ENCODE measurements at places on chromosomes 3 and 15.

- DNase-seq: no peak
These were observed 1190.0 kb upstream of the ALCAM start for GRCh38 chr3:104176706-104177105.

GRCh38 chr3:67522081-67522480, 132.3 kb downstream of the SUCLG2 start:
- DNase-seq: no peak

- no peak for DNase-seq
These were observed 11.7 kb downstream of the ATP2C1 start for GRCh38 chr3:130905551-130905950.

DNA sequence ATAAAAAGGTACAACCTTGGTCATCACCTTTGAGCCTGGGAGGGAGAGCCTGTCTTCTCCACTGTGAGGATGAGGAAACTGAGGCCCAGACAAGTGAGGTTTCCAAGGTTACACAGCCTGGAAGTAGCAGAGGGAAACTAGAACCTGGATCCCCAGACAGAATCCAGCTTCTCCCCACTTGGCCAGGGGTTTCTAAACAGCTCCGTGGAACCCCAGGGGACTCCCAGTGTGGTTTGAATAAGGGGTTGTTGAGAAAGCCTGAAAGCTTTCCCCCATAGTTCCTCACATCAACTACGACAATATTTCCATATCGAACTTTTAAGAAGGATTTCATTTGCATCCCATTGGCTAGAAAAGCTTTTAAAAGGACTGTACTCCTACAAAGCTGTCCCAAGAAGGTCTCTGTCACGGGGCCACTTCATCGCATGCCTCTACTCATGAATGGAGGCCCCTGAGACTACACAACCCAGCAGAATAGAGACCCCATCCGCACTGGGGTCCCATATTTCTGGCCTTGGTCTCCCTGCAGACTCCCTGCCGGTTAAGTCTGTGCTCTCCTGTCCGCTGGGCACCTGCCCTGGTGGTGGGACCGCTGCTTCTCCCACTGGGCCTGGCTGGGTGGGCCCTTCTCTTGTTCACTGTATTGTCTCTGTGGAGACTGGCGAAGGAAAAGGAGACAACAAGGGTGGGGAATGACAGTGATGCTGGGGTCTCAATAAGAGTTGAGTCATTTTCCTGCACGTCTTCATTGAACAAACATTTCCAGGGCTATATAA, 178.5 kb downstream of the SMAD6 start:
- no peak for DNase-seq

GRCh38 chr3:38636464-38636863, 13.0 kb downstream of the SCN5A start:
- DNase-seq: no peak

- no peak for DNase-seq
These were observed 19.9 kb downstream of the ATP13A3 start for GRCh38 chr3:194466761-194467356.

DNA sequence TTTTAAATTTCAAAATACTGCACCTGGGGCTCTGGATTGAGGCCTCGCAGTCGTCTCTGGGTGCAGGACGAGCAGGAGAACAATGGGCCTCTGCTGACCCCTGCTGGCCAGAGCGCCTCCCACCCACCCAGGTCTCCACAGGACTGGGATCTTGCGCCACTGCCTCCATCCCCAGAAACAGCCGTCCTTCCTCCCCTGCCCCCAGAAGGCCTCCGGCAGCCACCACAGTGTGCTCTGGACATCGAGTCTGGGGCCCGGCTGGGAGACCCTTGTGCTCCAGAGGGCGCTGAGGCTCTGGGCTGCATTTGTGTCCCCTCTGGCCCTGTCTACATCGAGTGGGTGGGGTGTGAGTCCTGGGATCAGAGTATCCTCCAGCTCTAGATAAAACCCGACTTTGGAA, 6.7 kb upstream of the ACSBG1 start:
- DNase-seq: no peak

DNA sequence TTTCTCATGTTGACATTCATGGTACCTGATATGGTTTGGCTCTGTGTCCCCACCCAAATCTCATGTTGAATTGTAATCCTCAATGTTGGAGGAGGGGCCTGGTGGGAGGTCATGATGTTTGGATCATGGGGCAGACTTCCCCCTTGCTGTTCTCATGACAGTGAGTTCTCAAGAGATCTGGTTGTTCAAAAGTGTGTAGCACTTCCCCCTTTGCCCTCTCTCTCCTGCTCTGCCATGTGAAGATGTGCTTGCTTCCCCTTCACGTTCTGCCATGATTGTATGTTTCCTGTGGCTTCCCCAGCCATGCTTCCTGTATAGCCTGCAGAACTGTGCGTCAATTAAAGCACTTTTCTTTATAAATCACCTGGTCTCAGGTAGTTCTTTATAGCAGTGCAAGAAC, 3.3 kb upstream of the UBL7 start:
- DNase-seq: peak; percentile 21

DNA sequence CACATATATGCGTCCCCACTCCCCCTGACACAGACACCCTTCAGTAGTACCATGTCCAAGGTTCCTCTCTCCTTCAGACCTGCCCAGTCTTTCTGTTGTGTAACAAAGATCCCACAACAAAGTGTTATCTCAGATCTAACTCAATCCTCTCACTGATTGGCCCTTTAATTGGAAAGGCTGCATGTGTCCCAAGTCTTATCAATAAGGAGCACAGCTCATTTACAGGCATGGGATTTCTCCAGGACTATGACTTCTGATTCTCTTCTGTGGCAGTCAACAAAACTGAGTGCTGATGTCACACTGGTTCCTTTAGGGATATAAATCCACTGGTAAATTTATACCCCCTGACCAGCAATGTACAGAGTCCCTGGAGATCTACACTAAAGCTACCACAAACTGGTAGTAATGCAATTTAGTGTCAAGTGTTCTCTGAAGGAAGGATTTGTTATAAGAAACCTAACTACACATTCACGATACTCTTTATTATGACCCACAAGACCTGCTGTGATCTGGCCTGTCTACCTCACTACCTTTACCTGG, 28.1 kb downstream of the CLK3 start:
- no peak for DNase-seq

DNA sequence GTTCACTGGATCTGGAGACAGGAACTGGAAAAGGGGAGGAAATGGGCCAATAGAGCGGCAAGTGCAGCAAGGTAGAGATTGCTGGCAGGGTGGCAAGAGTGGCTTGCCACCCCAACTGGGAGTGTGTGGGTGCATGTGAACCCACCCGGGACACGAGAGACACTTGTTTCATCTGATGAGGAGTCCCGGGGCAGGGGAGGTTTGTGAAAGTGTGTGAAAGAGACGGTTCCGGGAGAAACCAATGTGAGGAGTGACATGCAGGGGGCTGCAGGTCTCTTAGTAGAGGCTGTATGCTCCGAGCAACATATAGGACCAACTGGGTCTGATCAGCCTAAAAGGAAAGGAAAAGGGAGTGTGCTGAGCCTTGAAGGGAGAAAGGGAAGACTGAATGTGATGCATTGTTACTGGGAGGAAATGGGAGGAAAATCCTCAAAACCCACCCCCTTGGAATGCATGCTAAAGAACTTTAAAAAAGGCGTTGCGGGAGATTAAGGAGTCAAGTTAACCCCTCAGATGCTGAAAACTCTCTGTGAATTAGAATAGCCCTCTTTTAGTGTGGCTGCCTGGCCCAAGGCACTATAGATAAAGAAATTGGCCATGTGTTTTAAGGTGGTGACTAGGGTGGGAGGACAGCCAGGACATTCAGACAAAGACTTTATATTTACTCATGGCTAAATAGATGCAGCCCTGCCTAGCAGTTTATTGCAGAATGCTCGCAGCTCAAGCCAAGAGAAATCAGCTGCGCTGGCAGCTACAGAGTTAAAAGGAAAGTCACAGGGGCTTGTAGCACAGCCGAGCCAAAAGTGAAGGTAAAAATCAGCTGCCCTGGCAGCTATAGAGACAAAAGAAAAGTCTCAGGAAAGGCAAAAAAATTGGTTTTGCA, 9.1 kb upstream of the SLC9C1 start:
- no peak for DNase-seq

DNA sequence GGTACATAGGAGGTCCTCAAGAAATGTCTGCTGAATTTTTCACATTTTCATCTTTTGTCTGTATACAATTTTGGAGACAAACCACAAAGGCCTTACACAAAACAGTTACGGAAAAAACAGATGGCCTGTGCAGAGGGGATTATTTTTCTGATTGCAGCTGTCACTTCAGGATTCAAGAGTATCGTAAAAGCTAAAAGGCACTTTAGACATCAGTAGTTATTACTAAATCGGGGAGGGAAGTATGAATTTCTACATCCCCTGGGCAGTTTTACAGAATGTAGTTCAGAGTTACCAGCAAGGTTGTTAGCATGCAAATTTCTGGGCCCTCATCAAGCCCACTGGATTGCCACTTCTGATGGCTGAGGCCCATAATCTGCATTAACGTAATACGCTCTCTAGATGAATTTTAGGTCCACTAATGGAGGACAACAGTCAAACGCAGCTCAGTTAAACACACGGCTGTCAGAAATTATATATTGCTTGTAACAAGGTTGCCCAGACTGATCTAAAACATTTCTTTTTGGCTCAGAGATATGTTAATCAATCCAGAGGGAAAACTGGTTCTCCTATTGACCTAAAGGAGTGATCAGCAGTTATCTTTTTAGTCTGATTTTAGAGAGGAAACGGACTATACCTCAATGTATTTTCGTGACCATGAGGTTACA, 1.1 kb downstream of the RIOX2 start:
- no peak for DNase-seq

GRCh38 chr3:13206799-13207577, 133.8 kb upstream of the IQSEC1 start:
- DNase-seq: no peak

DNA sequence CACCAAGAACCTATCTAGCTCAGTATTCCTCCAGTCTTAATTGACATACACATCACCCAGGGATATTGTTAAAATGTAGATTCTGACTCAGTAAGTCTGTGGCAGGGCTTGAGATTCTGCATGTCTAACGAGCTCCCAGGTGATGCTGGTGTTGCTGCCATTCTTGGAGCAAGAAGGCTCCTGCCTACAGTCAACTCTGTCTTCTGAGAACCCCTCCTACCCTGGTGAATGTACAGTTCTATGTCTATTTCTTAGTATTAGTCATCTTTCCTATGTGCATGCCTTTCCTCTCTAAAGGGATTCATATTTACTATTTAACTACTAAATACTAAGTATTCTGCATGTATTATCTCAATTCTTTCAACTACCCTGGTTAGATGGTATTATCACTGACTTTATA, 268.7 kb downstream of the EDEM1 start:
- DNase-seq: no peak

DNA sequence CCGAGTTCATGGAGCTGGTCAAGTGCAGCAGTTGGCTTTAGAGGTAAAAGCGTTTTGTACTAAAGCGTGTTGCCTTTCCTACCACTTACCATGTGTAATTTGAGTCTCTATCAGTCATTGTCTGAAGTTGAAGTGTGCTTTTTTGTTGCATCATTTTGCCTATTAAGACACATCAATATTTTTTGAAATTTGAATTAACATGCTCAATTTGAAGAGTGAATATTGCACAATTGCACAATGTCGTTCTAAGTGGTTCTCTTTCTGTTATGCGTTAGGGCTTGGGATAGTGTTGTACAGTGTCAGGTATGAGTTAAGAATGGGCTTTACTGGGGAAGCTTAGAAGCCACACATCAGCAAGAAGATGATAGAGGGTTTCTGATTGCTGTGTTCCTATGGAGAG, 84.0 kb upstream of the ACKR4 start:
- no peak for DNase-seq

GRCh38 chr15:81190922-81191507, 5.7 kb upstream of the IL16 start:
- DNase-seq: no peak

DNA sequence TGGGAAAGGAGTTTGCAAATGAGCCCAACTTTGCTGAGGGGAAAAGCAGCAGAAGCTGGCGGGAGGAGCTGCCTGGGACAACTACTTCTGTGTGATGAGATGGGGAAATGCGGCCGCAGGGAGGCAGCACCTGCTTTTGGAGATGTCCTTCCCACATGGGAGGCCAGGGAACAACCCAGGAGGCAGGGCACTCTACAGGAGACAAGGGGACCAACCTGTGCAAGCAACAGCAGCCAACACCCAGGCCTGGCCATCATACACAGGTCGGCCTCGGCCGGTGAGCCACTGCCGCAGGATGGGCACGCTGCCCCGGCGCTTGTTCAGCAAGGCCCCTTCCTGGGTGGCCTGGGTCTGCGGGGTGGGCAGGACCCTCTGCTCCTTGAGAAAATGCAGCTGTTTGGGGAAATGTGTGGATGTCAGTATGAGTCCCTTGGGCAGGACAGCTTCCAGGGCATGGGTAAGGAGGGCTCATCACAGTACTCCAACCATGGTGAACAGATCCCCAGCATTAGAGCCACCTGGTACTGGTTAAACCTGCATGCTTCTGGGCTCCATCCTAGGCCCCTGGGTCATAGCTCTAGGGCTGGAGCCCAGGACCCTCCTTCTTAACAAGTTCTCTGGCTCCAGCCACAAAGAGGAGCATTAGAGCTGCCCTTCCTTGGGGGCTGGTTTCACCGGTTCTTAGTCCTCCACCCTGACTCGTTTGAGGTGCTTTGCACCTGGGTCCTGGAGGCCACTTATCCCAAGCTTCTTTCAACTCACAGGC, 11.6 kb downstream of the EPB42 start:
- DNase-seq: no peak

- no peak for DNase-seq
These were observed 692 bp downstream of the PSMD2 start for GRCh38 chr3:184299488-184300377.

GRCh38 chr3:180961087-180961486, 28.4 kb downstream of the DNAJC19 start:
- no peak for DNase-seq

- DNase-seq: no peak
These were observed 1059.8 kb downstream of the SI start for GRCh38 chr3:164018500-164018899.

DNA sequence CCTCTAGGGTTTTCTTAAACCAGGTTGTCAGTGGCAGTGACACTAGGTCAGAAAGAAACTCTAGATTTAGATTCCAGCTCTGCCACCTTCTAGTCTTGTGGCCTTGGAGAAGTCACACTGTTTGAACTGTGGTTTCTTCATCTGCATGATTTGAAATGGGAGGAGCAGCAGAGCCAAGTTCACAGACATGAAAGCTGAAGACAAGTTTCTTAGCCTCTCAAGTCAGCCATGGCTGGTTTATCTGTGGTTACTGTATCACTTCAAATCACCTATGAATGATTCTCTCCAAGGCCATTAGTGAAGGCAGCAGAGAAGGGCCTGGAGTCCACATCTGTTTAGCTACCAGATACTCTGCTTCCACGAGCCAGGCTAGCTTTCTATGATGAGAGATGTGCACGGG, 15.6 kb downstream of the CLEC3B start:
- DNase-seq: peak; percentile 60

DNA sequence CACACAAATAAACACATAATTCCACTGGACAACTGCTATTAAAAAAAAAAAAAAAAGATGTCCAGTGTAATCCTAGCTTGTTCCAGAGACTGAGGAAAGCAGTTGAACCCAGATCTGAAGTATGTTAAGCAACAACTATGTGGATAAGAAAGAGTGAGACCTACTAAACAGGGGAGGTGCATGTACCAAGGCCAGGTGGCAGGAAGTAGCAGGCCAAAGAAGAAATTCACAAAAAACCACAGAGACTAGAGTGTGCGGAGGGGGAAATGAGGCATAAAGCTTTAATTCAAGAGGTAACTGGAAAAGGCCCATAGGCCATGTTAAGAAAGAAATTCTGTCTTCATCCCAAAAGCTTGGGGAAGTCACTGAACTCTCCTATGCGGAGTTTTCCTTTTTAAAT, 490.0 kb downstream of the NAALADL2 start:
- DNase-seq: peak; percentile 19
